ENCODE measurements at places on chromosomes 7 and 10.
A peak's percentile ranks its signal among the peaks of the same experiment; 100 is the strongest.

GRCh38 chr10:103564116-103564501, 70.6 kb downstream of the NEURL1 start:
- no peak for DNase-seq

DNA sequence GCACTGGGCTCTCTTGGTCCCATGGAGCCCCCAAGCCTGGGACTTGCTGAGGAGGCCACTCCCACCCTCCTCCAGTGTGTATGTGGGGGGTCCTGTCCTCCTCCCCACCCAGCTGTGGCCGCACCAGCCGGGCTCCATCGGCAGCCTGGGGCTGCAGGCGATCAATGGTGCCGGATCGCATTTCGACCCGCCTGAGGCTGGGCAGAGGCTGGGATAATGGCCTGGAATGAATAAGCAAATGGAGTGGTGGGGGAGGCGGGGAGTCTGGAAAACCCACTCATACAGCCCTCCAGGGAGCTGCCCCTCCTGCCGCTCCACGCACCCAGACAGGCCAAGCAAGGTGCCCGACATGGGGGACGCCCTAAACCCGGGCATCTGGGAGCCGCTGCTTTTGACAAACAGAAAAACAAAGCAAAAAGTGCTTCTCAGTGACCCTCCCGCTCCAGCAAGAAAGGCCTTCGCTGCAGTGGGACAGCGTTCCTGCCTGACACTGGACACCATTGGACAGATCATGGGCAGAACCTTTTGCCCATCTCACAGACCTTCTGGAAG, 160.5 kb downstream of the NRF1 start:
- DNase-seq = no peak

- DNase-seq = no peak
These were observed 29.0 kb downstream of the AGAP3 start for GRCh38 chr7:151115121-151115835.

- no peak for DNase-seq
These were observed 174.6 kb downstream of the AUTS2 start for GRCh38 chr7:69772718-69773436.

- DNase-seq = no peak
These were observed 80.3 kb downstream of the SPDYE5 start for GRCh38 chr7:75572396-75572795.

GRCh38 chr10:89175816-89176215, 31.3 kb downstream of the CH25H start:
- DNase-seq = no peak

DNA sequence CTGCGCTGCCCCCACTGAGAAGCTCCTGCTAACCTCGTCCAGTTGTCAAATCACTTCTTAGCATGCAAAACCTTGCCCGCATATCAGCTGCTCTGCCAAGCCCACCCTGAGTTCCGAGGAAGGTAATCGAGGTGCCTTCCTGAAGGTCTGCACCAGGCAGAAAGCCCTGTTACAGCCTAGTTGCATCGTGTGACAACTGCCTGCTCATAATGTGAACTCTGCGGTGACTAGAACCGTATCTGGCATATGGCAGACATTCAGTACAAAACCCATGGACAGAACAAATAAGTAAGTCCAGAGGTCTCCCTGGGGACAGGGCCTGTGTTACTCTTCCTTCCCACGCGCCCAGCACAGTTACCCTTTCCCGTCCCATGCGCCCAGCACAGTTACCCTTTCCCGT, 394.3 kb downstream of the DNAJB6 start:
- DNase-seq = no peak

GRCh38 chr10:666237-667012, 23.0 kb downstream of the DIP2C start:
- no peak for DNase-seq

DNA sequence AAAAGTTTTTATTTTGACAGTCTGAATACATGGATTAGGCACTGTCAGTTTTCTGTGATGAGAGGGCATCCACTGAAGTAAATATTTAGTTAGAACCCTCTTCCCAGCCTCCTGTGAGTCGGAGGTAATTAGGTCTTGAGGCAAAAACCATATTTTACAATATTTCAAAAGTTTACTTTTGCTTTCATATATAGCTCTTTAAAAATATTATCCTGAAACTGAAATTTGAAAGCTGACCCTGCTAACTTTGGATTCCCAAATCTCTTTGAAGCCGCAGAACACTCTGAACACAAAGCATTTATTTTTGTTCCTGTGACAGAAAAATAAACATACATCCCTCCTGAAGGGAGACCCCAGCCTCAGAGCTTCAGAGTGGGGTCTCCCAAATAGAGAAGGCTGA, 317.4 kb downstream of the KIF20B start:
- DNase-seq = no peak

DNA sequence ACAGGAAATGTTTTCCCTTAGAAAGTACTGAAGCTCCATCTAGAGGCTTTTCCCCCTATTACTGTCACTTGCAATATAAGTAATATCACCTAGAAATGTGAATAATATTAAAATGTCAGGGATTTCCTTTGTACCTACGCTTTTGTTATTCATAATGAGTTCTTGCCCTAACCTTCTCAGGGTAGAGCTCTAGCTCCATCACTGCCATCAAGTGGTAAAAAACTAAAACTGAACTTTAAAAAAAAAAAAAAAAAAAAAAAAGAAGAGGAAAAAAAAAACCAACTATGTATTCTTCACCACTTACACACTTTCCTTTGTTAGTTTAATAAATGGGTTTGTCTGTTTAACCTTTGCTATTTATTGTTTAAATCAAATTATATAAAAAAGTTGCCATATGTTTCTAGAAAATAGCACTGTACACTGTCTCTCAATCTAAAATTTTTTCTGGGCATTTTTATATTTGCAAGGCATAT, 49.9 kb downstream of the DNAJC1 start:
- peak; percentile 46 for DNase-seq

- DNase-seq = no peak
These were observed 3.9 kb upstream of the PVRIG start for GRCh38 chr7:100215895-100216294.
